ENCODE measurements at places on chromosomes 5 and 9. TPM values are rescaled to one million over a fixed set of nuclear protein-coding genes. Genes with fewer than 3 reads are reported as not detected.

Gene ZNF462
- 5.2 TPM for total RNA-seq

Gene OR13C3
- total RNA-seq = not detected

Gene TSLP
- total RNA-seq = 18.9 TPM

Gene ANKRD18B
- under 0.01 TPM for total RNA-seq

Gene CCDC183
- total RNA-seq = 0.26 TPM

Gene LIX1
- total RNA-seq = not detected

Gene PCDHGB2
- total RNA-seq = 5.9 TPM

Data from aortic smooth muscle cell (primary cell).